ENCODE measurements at places on chromosomes 6 and 20.

DNA sequence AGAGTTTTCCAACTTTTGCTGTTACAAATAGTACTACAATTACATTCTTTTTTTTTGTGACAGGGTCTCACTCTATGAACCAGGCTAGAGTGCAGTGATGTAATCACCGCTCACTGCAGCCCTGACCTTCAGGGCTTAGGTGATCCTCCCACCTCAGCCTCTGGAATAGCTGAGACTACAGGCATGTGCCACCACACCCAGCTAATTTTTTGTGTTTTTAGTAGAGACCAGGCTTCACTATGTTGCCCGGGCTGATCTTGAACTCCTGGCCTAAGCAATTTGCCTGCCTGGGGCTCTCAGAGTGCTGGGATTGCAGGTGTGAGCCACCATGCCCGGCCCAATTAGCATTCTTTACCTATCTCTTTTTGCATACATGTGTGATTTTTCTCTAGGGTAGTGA lies 12.5 kb downstream of the ATRN start:
- DNase-seq = no peak

- DNase-seq = no peak
Observed at GRCh38 chr6:164928057-164928727, 381.2 kb downstream of the C6orf118 start.

GRCh38 chr6:100575921-100576320 lies 111.2 kb upstream of the SIM1 start:
- DNase-seq = no peak

GRCh38 chr20:20267685-20268370 lies 100.1 kb upstream of the INSM1 start:
- no peak for DNase-seq

DNA sequence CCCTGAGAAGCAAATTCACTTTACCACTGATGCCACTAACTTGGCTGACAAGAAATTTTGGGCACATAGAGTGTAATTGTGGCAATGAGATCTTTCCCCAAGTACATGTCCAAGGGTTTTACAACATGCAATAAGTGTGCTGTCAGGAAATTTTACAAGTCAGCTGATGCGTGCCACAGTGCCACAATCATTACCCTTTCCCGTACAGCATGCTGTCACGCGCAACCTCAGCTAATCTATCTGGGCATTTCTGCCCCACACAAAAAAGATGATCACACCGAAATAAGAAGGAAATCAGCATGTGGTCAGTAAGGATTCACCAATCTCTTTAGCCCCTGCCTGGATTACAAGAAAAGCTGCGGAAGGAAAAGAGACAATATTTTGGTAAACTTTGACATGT lies 163.6 kb upstream of the PREP start:
- no peak for DNase-seq

GRCh38 chr20:50521221-50522052 lies 11.3 kb downstream of the PTPN1 start:
- DNase-seq = no peak

DNA sequence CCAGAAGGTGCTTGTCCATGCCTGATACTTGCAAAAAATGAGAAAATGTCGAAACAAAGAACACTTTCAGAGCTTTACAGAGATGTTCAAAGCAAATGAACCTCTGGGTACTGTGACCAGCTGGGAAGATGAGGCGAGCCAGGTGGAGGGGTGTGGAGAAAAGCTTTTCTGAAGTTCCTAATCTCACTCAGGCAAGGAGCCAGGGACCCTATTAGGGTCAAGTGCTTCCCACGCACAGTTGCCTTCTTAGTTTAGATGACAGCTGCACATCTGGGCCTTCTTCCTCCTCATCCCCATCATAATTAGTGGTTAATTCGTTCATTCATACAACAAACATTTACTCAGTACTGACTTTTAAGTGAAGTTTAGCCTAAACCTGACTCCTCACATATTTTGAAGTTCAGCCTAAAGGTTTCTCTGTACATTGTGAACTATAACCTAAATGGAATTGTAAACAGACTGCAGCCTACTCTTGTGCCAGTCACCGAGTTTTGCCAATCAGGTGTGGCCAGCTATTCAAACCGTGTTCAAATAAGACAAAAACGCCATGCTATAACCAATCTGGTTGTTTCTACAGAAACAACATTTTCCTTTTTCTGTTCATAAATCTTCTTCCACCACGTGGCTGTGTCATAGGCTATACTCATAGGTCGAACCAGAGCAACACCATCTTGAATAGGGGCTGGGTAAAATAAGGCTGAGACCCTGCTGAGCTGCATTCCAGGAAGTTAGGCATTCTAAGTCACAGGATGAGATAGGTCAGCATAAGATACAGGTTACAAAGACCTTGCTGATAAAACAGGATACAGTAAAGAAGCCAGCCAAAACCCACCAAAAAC lies 19.3 kb upstream of the AHCY start:
- DNase-seq = no peak

GRCh38 chr20:18024606-18025127 lies 33.0 kb downstream of the OVOL2 start:
- DNase-seq = no peak

GRCh38 chr6:44185953-44186634 lies 27.5 kb downstream of the CAPN11 start:
- DNase-seq = no peak

GRCh38 chr6:43221046-43221972 lies 8.0 kb downstream of the DNPH1 start:
- no peak for DNase-seq

DNA sequence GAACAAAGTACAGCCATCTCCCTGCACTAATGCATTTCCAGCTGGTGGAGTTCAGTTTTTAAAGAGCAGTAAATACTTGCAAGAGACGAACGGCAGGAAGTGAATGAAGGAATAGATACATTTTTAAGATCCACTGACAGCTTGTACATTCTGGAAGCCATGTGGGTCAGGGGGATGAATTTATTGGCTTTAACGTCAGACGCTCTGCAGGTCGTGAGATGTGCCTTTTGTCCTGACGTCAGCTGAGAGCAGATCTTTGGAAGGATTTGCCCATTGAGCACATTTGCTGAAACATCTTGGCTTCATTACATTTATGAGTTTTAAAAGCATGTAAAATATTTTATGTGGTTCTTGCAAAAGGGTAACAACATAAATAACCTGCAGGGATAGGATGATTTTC lies 29.5 kb upstream of the SALL4 start:
- no peak for DNase-seq

DNA sequence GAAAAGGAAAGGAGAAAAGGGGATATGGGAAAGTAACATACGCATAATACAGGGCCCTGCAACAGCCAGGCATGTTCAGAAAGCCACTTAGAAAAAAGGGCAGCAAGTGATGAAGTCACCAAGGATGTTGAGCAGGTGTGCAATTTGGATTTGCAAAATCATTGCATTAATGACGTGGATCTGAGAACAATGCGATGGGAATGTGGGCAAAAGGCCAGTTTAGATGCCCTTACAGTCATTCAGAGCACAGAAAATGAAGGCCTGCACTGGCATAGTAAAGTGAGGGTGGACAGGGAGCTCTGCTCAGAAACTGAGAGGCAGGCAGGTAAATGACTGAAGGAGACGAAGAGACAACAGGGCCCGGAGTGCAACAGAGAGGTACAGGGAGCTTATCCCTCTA lies 123.7 kb upstream of the NHSL1 start:
- no peak for DNase-seq

DNA sequence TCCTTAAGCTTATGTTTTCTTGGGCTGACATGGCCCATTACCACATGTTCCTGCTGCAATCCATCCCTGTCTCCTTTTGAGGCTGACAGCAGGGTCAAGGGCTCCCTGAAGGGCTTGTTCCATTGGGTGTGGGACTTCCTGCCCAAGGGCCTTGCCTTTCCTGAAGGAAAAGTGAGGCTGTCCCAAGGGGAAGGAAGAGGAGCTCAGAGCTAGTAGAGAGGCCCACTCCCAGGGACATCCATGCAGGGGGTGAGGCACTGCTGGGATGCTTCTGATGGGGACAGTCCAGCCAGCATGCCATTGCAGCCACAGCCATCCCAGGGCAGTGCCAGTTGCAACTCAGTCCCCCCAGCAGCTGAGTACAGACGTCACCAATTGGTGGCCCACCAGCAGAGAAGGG lies 138.4 kb upstream of the FOXA2 start:
- DNase-seq = no peak

DNA sequence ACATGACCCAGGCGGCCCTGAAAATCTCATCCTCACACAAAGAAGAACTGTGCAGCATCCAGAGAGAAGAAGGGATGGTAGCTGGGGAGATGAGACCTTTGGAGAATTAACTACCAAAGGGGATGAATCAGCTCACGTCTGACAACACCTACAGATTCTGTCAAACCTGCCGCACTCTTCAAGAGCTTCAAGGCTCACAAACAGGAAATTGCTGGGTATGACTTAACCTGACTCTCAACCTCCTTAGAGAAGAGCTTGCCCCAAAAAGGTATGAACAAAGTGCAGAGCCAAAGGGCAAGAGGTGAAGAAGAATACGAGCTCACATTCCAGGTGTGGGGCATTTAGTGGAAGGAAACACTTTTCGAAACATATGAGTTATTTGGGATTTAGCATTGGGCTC lies 139.8 kb downstream of the BACH2 start:
- DNase-seq = no peak

GRCh38 chr6:44762496-44762895 lies 375.0 kb downstream of the CDC5L start:
- DNase-seq = no peak

DNA sequence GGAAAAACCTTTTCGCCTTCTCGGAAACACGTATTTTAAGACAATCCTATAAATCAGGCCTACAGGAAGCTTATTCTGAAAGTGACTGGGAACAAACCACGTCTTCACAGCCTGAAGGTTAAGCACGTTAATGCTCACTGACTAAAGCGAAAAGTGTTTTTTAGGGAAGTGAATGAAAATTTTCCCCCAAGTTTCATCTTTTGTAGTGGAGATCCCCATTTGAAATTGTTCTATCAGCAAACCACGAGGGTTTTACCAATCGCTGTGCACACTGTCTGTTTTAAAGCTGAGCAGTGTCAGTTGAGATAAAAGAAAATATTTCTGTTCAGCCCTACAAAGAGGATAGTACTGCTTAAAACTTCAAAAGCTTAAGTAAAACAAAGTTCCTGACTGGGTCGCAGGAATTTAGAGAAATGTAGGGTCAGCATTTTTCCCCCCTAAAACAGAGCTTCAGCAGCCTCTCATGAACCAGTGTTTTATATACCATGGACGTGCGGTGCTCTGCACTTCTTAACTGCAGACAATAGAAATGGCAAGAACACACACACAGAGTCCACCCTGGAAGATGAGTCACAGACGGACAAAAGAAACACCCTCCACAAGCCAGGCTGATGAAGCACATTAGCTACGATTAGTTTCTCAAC lies 34.9 kb downstream of the SLC22A23 start:
- DNase-seq = no peak

DNA sequence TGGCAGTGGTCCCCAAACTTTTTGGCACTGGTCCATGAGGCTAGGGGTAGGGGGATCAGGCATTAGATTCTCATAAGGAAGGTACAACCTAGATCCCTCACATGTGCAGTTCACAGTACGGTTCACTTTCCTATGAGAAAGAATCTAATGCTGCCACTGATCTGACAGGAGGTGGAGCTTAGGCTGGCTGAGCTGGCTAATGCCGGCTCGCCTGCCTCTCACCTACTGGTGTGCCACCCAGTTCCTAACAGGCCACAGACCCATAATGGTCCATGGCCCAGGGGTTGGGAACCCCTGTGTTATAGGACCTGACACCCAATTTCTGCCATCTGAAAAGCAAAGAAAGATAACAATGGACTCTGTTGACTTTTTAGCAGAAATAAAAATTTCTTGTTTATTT lies 199.6 kb downstream of the GMPR start:
- no peak for DNase-seq

GRCh38 chr6:43308101-43308989 lies at the start of gene CRIP3:
TSS of gene CRIP3 (minus strand) at chr6:43308826. CDS start at chr6:43308792, 34 bp downstream.
- no peak for DNase-seq

- no peak for DNase-seq
Observed at GRCh38 chr6:167150941-167151549, 6.7 kb downstream of the GPR31 start.

- DNase-seq = no peak
Observed at GRCh38 chr6:164142322-164142721, 727.8 kb downstream of the QKI start.

- no peak for DNase-seq
Observed at GRCh38 chr6:15158821-15159619, 86.8 kb upstream of the JARID2 start.

- DNase-seq = no peak
Observed at GRCh38 chr6:97110626-97111025, 172.4 kb downstream of the MMS22L start.

- DNase-seq = no peak
Observed at GRCh38 chr6:66605011-66605410, 898.0 kb upstream of the EYS start.

- DNase-seq = no peak
Observed at GRCh38 chr20:18978311-18978710, 164.7 kb downstream of the SCP2D1 start.

DNA sequence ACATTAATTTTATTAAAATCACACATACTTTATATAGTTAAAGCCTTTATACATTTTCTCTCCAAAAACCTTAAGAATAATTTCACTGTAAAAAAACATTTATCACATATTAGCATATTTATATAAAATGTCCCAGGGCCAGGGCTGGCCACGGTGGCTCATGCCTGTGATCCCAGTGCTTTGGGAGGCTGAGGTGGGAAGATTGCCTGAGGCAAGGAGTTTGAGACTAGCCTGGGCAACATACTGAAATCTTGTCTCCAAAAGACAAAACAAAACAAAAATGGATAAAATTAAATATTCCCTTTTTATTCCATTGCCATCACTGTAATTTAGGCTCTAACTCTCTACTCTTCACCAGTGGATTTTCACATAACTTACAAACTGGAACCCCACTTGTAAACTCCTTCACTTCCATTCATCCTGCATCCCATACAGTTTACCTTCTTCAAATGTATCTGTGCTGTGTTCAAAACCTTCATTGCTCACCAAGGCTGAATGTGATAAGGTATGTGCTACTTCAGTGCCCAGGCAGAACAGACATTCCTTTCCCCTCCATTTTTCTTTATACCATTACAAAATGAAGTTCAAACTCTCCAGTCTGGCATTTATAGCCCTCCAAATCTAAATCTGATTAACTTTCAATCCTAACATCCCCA lies 42.9 kb upstream of the PIM1 start:
- no peak for DNase-seq

DNA sequence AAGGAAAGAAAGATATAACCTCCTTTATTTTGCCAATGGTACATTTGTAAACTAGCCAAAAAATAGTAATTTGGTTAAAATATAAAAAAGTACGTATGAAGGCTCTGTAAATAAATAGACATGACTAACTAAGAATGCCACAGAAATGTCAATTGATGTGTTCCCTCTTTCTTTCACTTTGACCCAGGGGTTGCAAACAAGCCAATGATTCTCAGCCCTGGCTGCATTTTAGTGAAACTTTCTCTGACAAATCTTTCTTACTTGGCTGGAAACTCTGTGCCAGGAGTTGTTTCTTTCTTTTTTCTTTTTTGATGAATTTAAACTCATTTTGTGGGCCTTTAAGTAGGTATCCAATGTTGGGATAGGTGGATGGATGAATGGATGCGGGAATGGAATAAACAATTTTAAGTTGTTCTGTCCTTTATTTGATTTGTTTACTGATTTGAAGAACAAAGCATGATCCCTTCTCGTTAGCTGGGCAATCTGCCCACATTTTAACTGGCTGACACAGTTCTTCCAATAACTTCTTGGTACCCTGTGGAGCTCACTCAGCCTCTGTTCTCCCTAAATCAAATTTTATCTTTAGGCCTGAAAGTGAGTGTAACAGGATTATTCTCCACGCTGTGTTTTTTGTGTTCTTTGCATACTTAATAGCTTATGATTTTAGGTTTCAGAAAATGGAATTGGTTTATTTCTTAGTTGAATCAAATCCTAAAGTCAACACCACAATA lies 58.6 kb upstream of the GCLC start:
- no peak for DNase-seq

- no peak for DNase-seq
Observed at GRCh38 chr6:147053311-147053921, 150.8 kb upstream of the STXBP5 start.

Data from cerebellar nuclear complex (tissue), 1 donor.